ENCODE measurements at places on chromosomes 13 and 19. TPM values are rescaled to one million over a fixed set of nuclear protein-coding genes. Genes with fewer than 3 reads are reported as not detected.
A peak's percentile ranks its signal among the peaks of the same experiment; 100 is the strongest.

DNA sequence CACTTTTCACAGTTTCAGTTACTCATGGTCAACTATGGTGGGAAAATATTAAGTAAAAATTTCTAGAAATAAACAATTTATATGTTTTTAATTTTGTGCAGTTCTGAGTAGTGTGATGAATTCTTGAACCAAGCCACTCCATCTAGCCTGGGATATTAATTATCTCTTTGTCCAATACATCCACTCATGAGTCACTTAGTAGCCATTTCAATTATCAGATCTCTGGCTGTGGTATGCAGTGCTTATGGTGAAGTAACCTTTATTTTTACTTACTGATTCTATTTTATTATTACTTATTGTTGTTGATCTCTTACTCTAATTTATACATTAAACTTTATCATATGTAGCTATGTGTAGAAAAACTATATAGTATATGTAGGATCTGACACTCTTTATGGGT is 128.9 kb upstream of the KLHL1 start:
- no peak overlapping the region for H3K4me3 ChIP-seq
- DNase-seq = no peak
- no peaks in the 10 kb centered on the region for H3K4me1 ChIP-seq
- H3K36me3 ChIP-seq = no peaks in the 10 kb centered on the region

DNA sequence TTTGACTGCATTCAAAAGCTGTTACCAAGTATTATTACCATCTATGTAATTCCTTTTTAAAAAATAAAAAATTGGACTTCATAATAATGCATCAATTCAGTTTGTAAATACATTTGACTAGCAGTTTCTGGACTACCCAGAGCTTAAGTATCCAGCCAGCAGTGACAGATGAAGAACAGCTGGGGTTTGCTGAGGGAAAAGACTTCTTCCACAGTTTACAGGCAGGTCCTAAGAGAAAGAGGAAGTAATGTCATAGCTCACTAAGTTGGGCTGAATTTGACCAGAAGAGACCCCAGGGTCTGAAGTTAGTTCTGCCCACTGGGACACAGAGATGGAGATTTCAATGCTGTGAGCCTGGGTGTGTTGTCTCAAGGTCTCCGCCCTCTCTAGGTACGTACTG is 96.4 kb downstream of the MBNL2 start:
- no peak for DNase-seq
- H3K4me1 ChIP-seq = peaks cover 3% of the 10 kb centered on the region
- no peaks in the 10 kb centered on the region for H3K27me3 ChIP-seq

DNA sequence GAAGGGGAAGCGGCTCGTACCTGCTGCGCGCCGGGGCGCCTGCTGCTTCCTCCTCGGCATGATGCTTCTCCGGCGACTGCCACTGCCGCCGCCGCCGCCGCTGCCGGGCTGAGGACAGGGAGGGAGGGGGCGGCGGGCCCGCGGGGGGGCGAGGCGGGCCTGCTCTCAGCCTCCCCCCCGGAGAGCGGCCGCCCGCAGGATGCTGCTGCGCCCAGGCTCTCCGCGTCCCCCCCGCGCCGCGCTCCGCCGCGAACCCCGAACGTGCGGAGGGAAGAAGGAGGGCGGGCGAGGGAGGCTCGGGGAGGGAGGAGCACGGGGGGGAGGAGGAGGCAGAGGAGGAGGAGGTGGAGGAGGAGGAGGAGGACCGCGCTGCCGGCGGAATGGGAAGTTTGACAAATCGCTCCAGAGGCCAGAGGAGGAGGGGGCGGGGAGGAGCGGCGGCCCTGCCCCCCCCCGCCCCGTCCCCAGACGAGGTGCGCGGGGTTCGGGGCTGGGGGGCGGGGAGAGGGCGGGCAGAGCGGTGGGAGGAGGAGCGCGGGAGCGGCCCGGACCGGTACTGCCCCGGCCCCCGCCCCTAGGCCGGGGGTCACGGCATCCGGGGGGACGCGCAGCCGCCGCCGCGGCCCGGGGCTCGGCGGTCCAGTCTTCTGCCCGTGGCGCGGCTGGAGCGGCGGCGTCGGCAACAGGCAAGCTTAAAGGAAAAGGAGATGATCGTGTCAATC is at the start of gene TSHZ3:
TSS of gene TSHZ3 (minus strand) at position 277 of the 722 bp plus-strand sequence. CDS start at position 60, 217 bp downstream.
- peaks cover 7% of the 10 kb centered on the region for H3K36me3 ChIP-seq
- peaks cover 53% of the 10 kb centered on the region for H3K27me3 ChIP-seq
- peak within 1 kb of the TSS; percentile 91 for H3K4me3 ChIP-seq
- peak; percentile 67 for DNase-seq
- H3K4me1 ChIP-seq = peaks cover 64% of the 10 kb centered on the region

GRCh38 chr19:55958356-55958755 is 10.7 kb downstream of the NLRP8 start:
- DNase-seq = no peak
- no peak overlapping the region for H3K27ac ChIP-seq
- H3K4me1 ChIP-seq = no peaks in the 10 kb centered on the region
- H3K36me3 ChIP-seq = no peaks in the 10 kb centered on the region

DNA sequence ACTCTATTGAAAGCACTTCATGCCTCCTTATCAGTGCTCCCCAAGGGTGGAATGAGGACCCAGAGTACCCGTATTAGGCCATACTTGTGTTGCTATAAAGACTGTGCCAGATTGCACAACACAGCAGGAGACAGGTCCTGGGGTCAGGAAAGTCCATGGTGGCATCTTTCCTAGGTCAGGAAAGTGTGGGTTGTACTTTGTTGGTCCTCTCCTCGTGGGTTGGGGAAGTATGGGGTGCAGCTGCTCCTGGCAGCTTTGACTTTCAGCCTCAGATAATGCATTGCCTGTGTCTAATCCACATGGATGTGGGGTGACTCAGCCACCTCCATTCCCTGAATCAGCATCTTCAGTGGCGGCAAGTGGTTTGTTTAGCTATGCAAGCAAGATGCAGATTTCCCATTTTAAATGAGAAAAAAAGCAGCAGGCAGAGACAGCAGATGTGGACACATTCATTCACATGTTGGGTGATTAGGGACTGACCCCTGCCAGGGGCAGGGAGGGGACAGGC is 8.4 kb upstream of the CYP2B6 start:
- no peak overlapping the region for H3K4me3 ChIP-seq
- no peak for DNase-seq
- H3K4me1 ChIP-seq = no peaks in the 10 kb centered on the region
- no peak overlapping the region for H3K27ac ChIP-seq

GRCh38 chr13:21069561-21070004 is 8.2 kb upstream of the LATS2 start:
- peak overlapping the region; percentile 88 for H3K27ac ChIP-seq
- peaks cover 25% of the 10 kb centered on the region for H3K4me1 ChIP-seq
- no peak for DNase-seq
- H3K36me3 ChIP-seq = no peaks in the 10 kb centered on the region

- DNase-seq = no peak
- H3K4me1 ChIP-seq = no peaks in the 10 kb centered on the region
- no peak overlapping the region for H3K27ac ChIP-seq
- peaks cover 25% of the 10 kb centered on the region for H3K36me3 ChIP-seq
These were observed 16.6 kb downstream of the VRK3 start for GRCh38 chr19:50008532-50008931.

GRCh38 chr19:7846155-7846646 is 16.2 kb downstream of the EVI5L start:
- H3K4me1 ChIP-seq = no peaks in the 10 kb centered on the region
- no peak overlapping the region for H3K4me3 ChIP-seq
- no peak overlapping the region for H3K27ac ChIP-seq
- no peak for DNase-seq
- H3K36me3 ChIP-seq = no peaks in the 10 kb centered on the region
- no peaks in the 10 kb centered on the region for H3K27me3 ChIP-seq

DNA sequence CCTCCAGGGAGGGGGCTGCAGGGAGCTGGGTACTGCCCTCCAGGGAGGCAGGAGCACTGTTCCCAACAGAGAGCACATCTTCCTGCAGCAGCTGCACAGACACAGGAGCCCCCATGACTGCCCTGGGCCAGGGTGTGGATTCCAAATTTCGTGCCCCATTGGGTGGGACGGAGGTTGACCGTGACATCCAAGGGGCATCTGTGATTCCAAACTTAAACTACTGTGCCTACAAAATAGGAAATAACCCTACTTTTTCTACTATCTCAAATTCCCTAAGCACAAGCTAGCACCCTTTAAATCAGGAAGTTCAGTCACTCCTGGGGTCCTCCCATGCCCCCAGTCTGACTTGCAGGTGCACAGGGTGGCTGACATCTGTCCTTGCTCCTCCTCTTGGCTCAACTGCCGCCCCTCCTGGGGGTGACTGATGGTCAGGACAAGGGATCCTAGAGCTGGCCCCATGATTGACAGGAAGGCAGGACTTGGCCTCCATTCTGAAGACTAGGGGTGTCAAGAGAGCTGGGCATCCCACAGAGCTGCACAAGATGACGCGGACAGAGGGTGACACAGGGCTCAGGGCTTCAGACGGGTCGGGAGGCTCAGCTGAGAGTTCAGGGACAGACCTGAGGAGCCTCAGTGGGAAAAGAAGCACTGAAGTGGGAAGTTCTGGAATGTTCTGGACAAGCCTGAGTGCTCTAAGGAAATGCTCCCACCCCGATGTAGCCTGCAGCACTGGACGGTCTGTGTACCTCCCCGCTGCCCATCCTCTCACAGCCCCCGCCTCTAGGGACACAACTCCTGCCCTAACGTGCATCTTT is 7.8 kb upstream of the CEACAM5 start:
- H3K36me3 ChIP-seq = peaks cover 4% of the 10 kb centered on the region
- H3K4me3 ChIP-seq = no peak overlapping the region
- H3K27ac ChIP-seq = no peak overlapping the region
- H3K4me1 ChIP-seq = no peaks in the 10 kb centered on the region
- no peak for DNase-seq

GRCh38 chr13:32882691-32883090 is 133.5 kb upstream of the KL start:
- no peak for DNase-seq
- H3K27ac ChIP-seq = no peak overlapping the region
- H3K36me3 ChIP-seq = peaks cover 2% of the 10 kb centered on the region
- H3K27me3 ChIP-seq = no peaks in the 10 kb centered on the region
- H3K4me1 ChIP-seq = peaks cover 30% of the 10 kb centered on the region

DNA sequence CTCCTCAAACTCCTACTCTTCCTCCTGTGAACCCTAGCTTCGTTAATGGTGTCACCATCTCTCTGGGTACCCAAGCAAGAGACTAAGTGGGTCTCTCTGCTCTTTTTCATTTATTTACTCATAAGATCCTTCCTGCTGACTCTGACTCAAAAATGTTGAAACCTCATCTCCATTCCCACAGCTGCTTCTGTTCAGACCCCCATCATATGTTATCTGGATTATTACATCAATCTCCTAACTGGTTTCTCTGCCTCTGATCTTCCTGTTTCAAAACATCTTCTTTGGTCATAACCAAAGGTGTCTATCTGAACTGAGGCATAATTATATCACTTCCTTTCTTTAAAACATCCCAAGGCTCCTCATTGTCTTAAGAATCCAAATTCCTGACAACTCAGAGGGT is 2.0 kb upstream of the MEDAG start:
- peaks cover 23% of the 10 kb centered on the region for H3K27me3 ChIP-seq

- H3K4me1 ChIP-seq = peaks cover 25% of the 10 kb centered on the region
- no peak overlapping the region for H3K4me3 ChIP-seq
- H3K27me3 ChIP-seq = no peaks in the 10 kb centered on the region
- peak overlapping the region; percentile 81 for H3K27ac ChIP-seq
- DNase-seq = no peak
These were observed 31.8 kb downstream of the PIP5K1C start for GRCh38 chr19:3668331-3669081.

GRCh38 chr13:75492389-75492788 is 10.4 kb upstream of the TBC1D4 start:
- no peaks in the 10 kb centered on the region for H3K36me3 ChIP-seq
- DNase-seq = no peak
- H3K27me3 ChIP-seq = no peaks in the 10 kb centered on the region
- no peaks in the 10 kb centered on the region for H3K4me1 ChIP-seq

- no peaks in the 10 kb centered on the region for H3K36me3 ChIP-seq
- no peak overlapping the region for H3K4me3 ChIP-seq
- H3K27ac ChIP-seq = no peak overlapping the region
- DNase-seq = no peak
These were observed 29.9 kb upstream of the TUBGCP3 start for GRCh38 chr13:112617754-112618375.

GRCh38 chr19:47848823-47849473 is 10.1 kb upstream of the TPRX2 start:
- H3K27ac ChIP-seq = no peak overlapping the region
- H3K36me3 ChIP-seq = no peaks in the 10 kb centered on the region
- DNase-seq = no peak
- H3K27me3 ChIP-seq = peaks cover 33% of the 10 kb centered on the region

GRCh38 chr13:73224703-73225102 is 165.9 kb downstream of the KLF5 start:
- H3K36me3 ChIP-seq = no peaks in the 10 kb centered on the region
- DNase-seq = no peak
- H3K27me3 ChIP-seq = no peaks in the 10 kb centered on the region
- no peak overlapping the region for H3K27ac ChIP-seq

DNA sequence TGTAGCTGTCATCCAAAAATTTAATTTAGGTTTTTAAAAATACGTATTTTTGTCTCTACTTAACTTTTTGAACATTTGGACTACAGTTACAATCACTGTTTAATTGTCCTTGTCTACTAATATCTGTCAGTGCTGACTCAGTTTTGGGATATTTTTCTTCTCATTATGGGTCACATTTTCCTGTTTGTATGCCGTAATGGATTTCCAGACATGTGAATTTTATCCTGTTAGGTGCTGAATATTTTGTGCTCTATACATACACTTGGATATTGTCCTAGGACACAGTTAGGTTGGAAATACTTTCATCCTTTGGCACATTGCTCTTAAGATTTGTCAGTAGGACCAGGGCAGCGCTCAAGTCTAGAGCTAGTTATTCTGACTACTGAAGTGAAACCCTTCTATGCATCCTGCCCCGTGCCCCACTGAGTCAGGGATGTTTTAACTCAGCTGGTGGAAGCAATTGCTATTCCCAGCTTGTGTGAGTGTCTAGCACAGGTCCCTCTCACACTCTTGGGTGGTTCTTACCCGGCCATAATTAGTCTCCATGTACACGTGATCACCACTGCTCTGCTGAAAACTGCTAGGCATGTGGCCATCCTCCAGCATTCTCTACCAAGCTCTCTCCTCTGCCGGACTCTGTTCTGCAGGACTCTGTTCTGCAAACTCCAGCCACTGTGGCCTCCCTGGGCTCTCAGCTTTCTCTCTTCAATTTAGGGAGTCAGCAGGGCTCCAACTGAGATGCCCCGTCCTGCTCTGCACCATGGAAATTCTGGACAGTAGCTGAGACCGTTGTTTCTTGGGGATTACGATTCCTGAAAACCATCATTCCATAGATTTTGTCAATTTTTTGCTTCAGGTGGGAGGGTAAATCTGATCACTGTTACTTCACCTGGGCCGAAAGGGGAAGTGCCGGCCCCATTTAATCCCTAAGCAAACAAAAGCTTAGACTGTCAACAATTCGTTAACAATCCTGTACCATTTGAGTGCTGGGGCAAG is 11.1 kb downstream of the PROZ start:
- peaks cover 1% of the 10 kb centered on the region for H3K27me3 ChIP-seq
- no peak overlapping the region for H3K4me3 ChIP-seq
- no peak for DNase-seq
- no peaks in the 10 kb centered on the region for H3K4me1 ChIP-seq
- H3K27ac ChIP-seq = no peak overlapping the region

Gene CCL25
- total RNA-seq = 0.29 TPM

Gene CCNA1
- 0.20 TPM for total RNA-seq

Gene RAP2A
- total RNA-seq = 31.3 TPM

Gene ZNF562
- 27.0 TPM for total RNA-seq

Gene PDE4C
- total RNA-seq = 1.4 TPM

Gene IGFL2
- total RNA-seq = 3.7 TPM
